Jurkat, Clone E6-1 (cell line): ENCODE measurements at places on chromosomes 5 and 9.

DNA sequence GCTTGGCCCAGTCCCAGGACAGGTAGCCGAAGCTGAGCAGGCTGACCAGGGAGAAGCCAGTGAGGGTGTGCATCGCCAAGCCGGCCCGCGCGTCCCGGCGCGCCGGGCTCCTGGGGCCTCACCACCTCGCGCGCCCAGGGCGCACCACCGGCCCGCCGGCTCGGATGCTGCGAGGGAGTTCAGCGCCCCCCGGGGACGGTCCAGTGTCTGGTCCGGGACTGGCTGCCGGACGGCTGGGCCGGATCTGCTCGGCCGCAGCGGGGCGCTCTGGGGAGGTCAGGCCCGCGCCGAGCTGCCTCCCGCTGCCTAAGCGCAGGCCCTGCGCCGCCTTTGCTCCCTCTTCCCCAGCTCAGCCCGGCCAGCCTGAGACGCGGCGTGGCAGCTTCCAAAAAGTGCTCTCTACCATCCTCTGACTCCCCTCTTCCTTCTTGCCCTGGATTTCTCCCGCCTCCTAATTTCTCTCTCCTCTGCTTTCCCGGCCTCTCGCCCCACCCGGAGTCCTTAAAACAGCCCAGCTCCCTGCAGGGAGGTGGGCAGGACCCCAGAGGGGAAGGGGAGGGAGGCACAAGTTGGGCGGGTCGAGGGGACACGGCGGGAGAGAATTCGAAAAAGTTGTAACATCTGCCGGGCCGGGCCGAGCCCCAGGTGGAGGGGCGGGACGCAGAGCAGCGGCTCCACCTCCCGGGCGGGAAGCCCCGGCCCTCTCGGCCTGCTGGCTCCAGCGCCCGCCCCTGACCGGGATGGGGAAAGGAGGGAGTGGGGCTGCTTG lies at the start of gene ARSI:
ARSI (minus strand) TSS at position 605 of the 769 bp plus-strand sequence; CDS start at position 73, 532 bp downstream.
- DNase-seq = no peak

DNA sequence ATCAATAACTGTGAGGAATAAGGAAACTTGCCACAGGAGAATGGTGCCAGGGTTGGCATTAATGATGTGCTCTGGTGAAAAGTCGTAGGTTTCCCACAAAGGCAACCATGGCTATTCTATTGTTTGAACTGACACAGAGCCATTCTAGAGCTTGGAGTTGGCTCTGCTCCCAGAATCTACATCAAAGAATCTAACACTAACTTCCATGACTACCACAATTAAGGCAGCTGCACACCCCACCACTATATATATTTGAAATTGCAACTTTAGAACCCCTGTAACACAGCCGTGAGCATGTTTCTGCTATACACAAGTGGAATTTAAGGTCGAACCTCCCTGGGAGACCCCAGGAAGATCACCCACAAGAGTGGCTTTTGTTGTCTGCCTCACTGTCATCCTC lies 89.7 kb upstream of the CCDC152 start:
- peak; percentile 24 for DNase-seq

GRCh38 chr5:54458221-54458620 lies 2.7 kb downstream of the HSPB3 start:
- DNase-seq = no peak

GRCh38 chr5:112646139-112646936 lies 91.3 kb upstream of the APC start:
- no peak for DNase-seq

- no peak for DNase-seq
Measured at GRCh38 chr5:33837301-33837700, 54.5 kb downstream of the ADAMTS12 start.

GRCh38 chr5:6732634-6733410 lies 19.6 kb downstream of the TENT4A start:
- no peak for DNase-seq

DNA sequence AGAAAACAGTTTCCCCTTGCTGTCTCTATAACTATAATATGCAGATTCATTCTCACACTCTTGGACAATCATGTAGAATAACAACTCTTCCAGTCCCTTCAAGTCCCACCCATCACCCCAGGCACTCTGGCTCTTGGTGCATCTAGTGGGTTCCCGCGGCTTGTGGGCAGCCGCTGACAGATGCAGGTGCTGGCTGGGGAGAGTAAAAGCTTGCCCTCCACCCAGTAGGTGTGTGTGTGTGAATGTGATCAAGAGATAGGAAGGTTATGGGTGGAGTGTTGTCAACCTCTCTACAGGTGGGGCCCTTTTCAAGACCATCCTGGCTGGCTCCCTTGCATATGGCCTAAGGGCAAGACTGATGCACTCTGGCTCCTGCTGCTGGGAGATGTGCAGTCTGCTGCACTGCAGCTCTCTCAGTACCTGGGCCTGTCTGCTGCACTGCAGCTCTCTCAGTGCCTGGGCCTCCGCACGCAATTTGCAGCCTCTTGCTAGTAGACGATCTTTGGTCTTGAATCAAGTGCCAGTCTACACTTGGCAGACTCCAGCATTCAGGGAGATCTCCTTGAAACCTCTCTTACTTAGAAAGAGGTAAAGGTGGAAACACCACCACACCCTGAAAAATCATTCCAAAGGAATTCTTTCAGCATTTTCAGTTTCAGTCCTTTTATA lies 189.7 kb upstream of the GDNF start:
- DNase-seq = peak; percentile 50

GRCh38 chr5:65066387-65067146 lies 297.8 kb downstream of the CWC27 start:
- DNase-seq = no peak

- peak; percentile 8 for DNase-seq
Measured at GRCh38 chr9:90642570-90643539, at the start of gene DIRAS2. TSS of gene DIRAS2 (minus strand) at chr9:90642824. CDS start at chr9:90613827, 28,997 bp downstream.

DNA sequence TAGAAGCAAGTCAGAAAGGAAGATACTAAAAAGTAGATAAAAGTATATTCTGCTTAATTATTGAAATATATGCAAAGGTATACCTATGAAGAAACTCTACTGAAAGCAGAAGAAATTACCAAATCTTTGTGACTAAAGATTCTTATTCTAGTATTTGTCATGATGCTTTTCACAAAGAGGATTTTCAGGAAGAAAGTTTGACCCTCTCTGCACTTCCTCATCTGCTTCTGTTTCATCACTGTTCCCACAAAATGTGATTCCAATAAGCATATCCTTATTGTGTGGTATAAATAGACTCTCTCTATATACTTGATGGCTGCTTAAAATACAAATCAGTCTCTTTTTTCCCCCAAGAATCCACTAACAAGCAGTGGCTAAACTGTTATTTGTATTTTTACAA lies 2139.6 kb upstream of the ACO1 start:
- DNase-seq = no peak

- DNase-seq = no peak
Measured at GRCh38 chr5:17228821-17229291, 11.4 kb downstream of the BASP1 start.

DNA sequence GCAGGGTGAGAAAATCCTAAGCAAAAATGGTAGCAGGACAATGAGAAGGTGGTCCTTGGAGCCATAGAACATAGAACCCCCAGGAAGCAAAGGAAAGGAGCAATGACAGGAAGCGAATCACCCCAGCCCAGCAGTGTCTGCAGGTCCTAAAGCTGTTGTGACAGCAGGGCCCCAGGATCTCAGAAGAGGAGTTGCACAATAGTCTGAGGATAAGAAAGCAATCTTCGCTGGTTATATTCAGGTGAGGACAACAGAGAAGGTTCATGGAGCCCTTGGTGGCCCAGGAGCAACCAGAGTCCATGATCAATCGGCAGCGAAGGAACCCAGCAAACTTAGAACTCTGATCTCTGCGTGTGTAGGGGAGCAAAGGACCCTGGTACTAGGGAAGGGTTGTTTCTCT lies 234.8 kb upstream of the IRX2 start:
- no peak for DNase-seq

DNA sequence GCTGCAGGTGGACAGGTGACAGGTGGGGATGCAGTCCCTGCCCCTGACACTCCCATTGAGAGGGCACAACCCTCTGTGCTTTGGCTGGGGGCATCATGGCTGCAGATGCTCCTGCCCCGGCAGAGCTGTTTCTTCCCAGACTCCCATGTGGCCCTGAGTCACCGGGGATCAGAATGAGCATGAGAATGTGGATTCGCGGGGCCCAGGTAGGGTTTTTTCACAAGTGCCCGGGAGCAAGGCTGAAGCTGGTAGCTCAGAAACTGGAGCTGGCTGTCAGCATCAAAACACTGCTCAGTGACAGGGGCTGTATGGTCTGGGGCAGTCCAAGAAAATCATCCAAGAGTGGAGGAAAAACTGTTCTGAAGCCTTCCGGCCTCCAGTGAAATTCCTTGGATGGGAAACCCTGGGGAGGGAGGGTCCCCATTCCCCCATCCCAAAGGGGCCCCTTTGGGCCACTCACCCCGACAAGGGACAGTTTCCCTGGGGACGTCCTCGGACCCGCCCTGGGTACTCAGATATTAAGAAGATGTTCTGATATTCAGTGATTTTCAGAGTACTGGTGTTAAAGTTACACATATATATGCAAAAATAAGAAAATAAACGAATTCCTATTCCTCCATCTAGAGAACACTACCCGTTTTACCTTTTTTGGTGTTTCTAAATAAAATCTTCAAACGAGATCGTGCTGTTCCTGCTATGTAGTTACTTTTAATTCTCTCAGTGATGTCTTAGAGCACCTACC lies 120.1 kb upstream of the LPCAT1 start:
- no peak for DNase-seq

GRCh38 chr5:142608081-142608480 lies 77.8 kb downstream of the FGF1 start:
- DNase-seq = no peak

DNA sequence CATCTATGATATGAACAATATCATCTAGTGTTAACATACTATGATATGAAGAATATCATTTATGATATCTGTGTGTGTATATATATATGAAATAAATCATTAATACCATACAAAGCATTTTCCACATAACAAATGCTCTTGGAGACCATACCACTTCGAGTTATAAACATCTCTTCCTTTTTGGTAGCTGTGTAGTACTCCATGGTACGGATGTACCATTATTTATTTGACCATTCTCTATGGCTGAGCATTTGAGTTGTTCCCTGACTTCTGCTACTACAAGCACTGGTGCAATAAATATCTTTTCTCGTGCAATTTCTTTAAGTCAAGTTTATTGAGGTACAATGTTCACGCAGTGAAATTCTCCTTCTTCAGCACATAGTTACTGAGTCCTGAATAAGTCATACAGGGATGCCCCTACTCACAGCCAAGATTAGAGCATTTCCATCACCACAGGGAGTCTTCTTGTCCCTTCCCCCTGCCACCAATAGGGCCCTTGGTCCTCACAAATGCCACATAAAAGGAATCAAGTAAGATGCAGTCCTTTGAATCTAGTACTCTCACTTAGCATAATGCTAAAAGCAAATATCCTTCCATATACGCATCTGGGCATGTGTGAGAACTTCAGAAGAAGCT lies 75.2 kb upstream of the SLC25A48 start:
- no peak for DNase-seq

GRCh38 chr5:124512952-124513632 lies 233.3 kb downstream of the ZNF608 start:
- DNase-seq = no peak

- DNase-seq = no peak
Measured at GRCh38 chr5:114113604-114114003, 248.3 kb upstream of the KCNN2 start.

- DNase-seq = no peak
Measured at GRCh38 chr5:35644543-35644942, 26.9 kb downstream of the SPEF2 start.

- DNase-seq = no peak
Measured at GRCh38 chr5:51997949-51998348, 614.7 kb downstream of the ISL1 start.

GRCh38 chr9:136620441-136621018 lies 42.2 kb upstream of the EGFL7 start:
- no peak for DNase-seq

DNA sequence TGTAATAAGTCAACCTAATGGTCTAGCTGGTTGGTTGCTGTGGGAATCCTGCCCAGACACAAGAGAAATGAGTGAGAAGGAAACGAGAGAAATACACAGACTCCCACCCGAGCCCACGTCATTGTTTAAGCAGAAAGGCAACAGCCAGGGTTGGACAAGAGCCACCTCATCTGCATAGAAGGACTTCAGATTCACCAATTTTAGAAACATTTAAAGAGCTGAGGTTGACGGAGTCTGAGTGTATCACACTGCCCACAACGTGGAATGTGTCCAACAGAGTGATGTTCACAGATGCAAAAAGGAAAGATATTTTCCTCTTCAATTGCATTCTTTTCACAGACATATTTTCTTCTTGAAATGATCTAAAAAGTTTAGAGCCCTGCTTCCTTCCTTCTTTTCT lies 349.5 kb downstream of the AGTPBP1 start:
- DNase-seq = no peak

GRCh38 chr9:109428854-109429253 lies 69.3 kb downstream of the PTPN3 start:
- no peak for DNase-seq

- no peak for DNase-seq
Measured at GRCh38 chr9:33781736-33782135, 13.6 kb upstream of the PRSS3 start.

DNA sequence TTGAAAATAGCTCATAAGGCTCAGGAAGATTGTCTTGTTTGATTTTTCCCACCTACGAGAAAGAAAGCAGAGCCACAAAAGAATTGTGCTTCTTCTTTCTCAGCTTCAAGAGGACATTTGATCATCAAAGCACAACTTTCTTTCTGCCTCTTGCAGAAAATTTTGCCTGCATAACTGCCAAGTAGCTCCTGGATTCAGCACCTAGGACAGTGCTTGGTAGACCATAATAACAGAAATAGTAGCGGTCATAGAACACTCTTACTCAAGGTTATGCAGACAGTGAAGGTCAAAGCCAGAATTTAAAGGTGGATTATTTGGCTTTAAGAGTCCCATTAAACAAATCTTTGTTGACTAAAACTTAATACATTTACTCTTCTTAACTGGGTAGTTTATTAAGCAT lies 594.7 kb upstream of the CCNG1 start:
- peak; percentile 1 for DNase-seq

DNA sequence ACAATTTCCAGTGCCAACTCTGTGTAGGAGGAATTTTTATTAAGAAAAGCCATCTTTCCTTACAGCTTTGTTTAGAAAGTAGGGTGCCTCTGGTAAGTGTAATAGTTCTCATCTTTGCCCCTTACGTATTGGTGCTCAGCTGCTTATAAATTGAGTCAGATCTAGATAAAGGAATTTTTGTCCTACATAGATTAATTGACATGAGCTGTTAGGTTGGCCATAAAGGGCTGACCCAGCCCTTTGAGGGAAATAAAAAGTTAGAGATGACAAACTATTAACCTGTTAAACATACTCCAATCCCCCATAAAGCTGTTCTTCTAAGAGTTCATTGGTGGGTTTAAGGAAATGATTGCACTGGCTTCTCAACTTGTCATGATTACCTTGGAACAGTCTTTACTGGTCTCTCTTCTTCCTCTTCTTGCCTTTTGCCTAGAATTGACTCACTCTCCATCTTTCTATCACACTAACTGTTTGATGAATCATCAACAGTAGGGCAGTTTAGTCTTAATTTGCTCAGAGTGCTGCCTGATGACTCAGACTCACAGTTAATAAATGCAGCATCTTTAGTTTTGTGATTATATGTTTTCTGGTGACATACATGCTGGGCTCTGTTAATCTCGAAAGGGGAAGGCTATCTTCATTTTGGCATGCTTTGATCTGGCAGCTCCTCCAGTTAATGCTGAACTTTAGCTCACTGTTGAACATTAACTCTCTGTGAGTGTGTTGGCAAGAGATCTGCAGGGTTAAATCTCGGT lies 51.7 kb downstream of the ARHGAP26 start:
- DNase-seq = no peak

GRCh38 chr9:124755061-124755460 lies 16.1 kb downstream of the NR6A1 start:
- DNase-seq = no peak

GRCh38 chr9:132989414-132989996 lies 11.0 kb downstream of the GFI1B start:
- no peak for DNase-seq

GRCh38 chr5:158976035-158976434 lies 123.7 kb downstream of the EBF1 start:
- DNase-seq = no peak
